ENCODE measurements at places on chromosomes 12 and 14. TPM values are rescaled to one million over a fixed set of nuclear protein-coding genes. Genes with fewer than 3 reads are reported as not detected.
A peak's percentile ranks its signal among the peaks of the same experiment; 100 is the strongest.

The LIN7A gene
- total RNA-seq, result 0.03 TPM

The RERGL gene
- not detected for total RNA-seq

The TAS2R9 gene
- not detected for total RNA-seq

The ALX1 gene
- not detected for total RNA-seq

The ARL1 gene
- 31.2 TPM for total RNA-seq

The FBRSL1 gene
- total RNA-seq, result 113 TPM

The GLRX5 gene
- 21.1 TPM for total RNA-seq

DNA sequence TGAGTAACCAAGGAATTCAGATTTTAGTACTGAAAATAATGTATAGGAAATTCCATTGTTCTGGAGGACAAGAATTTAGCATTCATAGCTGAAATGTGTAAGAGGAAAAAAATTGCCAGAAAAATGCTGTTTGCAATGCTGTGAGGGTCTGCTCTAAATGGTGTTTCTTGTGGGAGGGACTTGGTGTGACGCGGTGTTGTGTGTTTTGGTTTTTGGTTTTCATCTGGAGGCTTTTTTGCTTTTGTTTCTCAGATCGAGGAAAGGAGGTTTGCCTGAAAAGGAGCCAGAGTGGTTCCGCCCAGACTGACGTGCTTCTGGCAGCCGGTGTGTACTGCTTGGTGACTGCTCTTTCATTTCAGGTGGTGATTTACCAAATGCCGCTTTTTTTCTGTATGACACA is 211.8 kb upstream of the HMGA2 start:
- DNase-seq, result no peak

GRCh38 chr12:87198181-87198580 is 831.0 kb downstream of the C12orf50 start:
- no peak for DNase-seq

- DNase-seq, result no peak
Measured at GRCh38 chr14:91866061-91866460, 1.3 kb downstream of the TC2N start.

DNA sequence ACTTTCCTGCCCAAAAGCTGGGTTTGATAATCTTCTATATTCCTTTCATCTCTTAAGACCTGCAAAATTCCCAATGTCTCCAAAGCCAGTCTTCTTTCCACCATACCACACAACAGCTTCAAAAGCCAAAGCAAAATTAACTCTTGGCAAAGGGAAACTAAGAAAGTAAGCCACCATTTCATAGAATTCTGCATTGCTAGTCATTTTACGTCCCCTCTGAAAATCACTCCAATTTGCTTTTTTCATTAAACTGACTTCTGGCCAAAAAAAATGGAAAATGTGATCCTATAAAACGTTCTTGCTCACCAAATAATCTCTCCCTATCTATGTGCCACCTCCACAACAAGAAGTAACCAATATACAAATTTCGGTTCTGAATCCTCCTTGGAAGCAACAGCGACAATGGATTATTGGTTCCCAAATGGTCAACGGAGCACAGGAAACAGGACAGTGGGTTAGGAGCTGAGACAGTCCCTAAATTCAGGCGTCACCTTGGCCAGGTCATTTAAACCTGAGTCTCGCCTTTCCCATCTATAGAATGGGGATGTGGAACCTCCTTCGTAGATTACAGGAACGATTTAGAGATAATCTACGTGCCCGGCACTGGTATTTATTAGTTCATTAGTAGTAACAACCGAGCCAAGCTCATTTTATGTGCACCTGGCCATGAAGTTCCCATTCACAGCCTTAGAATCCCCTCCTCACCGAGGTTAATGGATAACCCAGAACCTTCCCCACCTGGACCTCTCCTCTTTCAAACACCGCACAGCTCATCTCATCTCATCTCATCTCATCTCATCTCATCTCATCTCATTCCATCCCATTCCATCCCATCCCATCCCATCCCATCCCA is 1.2 kb downstream of the NT5DC3 start:
- DNase-seq, result no peak

GRCh38 chr14:104868060-104868740 is 3.1 kb downstream of the CEP170B start:
- DNase-seq, result no peak

- DNase-seq, result peak; percentile 71
Measured at GRCh38 chr14:68781161-68782021, 11.5 kb downstream of the ZFP36L1 start.
